AG20443 (cell line): ENCODE measurements at places on chromosomes 3 and 15.

- no peak for DNase-seq
Observed at GRCh38 chr15:75170711-75171341, 30.9 kb upstream of the C15orf39 start.

DNA sequence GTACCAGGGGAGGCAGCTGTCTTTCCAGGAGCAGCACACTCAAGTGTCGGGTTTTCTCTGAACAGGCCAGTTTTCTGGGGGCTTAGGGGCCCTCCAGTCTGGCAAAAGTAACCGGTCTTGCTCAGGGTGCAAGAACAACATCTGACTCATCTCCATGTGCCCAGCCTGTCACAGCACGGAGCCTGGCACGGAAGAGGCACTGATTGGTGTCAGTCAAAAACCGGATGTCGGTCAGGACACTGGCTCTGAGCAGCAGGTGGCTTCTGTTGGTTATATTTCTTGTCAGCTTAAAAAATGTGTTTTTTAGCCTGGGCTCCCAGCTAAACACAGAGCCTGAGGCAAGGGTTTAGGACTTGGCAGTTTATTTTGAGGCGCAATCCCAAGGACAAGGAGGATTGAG is 139.9 kb downstream of the FBLN2 start:
- DNase-seq, result no peak

DNA sequence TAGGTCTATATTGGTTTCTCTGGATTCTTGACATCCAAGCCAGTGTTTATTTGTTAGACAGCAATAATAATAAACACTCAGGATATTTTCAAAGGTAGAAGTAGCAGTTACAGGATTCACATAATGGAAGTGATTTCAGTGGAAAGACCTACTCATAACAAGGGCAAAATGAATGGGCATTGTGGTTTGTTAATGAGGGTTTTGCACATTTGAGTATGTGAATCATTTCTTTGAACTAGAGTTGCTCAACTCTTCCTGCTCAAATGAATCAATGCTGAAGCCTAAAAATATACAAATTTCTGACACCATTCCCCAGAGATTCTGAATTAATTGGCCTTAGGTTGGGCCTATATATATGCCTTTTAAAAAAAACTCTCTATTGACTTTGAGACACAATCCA is 4.1 kb upstream of the COL6A5 start:
- DNase-seq, result no peak

DNA sequence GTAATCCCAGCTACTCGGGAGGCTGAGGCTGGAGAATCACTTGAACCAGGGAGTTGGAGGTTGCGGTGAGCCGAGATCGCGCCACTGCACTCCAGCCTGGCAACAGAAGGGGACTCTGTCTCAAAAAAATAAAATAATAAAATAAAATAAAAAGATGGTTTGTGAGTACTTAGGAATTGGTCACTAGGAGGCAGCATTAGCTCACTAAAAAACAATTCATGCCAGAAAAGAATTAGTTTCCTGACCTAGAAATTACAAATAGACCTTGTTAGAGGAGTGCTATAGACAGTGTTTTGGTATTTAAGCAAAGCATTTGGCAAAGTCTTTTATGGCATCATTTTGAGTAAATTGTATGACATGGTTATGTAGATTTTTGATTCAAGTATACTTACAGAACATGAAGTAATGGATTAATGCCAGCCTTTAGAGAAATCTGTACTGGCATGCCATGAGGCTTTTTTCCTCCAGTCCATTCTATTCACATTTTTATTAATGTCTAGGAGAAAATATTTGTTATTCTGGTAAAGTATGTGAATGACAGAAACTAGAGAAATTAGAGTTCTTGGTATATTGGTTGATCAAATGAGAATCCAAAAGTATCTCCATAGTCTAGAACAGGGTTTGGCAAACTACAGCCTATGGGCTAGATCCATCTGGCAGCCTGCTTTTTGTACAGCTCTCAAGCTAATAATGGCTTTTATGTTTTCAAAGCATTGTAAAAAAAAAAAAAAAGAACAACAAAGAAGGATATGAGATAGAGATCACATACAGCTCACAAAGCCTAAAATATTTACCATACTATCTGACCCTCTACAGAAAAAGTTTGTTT is 81.6 kb downstream of the LRRC49 start:
- DNase-seq, result peak; percentile 50

DNA sequence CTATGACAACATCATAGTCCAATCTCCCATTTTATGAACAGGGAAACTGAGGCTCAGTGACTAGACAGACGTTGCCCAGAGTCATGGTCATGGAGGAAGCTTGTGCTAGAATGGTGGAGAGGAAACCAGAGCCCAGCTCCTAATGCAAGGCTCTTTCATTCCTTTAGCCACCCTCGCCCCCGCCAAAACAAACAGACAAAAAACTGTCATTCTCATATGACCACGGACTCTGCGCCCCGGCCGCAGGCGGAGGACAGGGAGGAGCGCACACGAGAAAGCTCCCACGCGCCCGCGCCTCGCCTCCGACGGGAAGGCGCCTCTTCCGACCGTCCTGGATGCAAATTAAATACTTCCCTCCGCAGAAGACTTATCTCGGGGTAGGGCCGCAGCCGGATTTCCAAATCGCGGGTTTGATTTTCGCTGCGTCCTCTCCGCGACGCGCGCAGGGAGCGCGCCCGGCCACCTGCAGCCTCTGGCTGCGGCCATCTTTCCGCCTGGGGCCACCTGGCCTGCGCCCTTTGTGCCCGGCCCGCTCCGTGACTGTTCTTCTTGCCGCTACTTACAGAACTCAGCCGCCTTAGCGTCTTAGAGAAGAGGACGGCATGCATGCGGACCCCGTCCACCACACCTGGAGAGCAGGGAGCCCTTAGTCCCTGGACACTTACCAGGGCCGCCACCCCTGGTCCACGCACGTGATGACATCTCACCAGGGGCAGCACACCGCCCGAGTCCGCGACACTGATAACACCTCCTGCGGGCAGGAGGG is 670 bp upstream of the ATP13A3 start:
- DNase-seq, result no peak

DNA sequence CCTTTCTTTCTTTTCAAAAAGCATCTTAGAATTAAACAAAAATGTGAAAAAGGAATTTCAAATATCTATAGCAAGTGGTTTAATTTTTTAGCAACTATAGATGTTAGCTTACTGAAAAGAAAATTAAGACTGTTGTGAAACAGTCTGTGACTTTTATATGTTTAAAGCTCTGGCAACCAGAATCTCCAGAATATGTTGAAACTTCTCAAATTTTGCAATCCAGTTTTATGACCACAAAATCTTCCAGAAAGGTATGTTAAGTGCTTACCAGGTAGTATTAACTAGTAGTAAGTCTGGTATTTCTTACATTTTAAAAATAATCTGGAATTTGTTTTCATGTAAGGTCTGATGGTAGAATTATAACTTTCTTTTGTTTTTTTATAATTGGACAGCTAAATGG is 235.0 kb downstream of the SLC9A9 start:
- no peak for DNase-seq

DNA sequence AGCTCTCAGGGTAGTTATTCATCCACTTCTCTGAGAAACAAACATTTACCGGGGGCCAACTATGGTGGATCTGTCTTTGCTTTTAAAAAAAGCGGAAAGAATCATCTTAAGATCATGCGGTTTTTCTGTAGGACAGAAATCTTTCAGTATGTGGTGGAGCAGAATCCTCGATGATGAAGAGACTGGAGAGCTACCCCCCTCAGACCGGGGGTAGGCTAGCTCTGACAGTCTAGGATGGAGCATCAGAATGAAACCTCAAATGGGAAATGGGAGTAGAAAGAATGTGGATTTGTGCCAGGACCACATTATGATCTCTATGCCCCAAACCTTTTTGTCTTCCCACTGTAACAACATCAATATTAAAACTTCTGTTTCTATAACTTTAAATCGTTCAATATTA is 30.3 kb downstream of the TPRG1 start:
- DNase-seq, result no peak

DNA sequence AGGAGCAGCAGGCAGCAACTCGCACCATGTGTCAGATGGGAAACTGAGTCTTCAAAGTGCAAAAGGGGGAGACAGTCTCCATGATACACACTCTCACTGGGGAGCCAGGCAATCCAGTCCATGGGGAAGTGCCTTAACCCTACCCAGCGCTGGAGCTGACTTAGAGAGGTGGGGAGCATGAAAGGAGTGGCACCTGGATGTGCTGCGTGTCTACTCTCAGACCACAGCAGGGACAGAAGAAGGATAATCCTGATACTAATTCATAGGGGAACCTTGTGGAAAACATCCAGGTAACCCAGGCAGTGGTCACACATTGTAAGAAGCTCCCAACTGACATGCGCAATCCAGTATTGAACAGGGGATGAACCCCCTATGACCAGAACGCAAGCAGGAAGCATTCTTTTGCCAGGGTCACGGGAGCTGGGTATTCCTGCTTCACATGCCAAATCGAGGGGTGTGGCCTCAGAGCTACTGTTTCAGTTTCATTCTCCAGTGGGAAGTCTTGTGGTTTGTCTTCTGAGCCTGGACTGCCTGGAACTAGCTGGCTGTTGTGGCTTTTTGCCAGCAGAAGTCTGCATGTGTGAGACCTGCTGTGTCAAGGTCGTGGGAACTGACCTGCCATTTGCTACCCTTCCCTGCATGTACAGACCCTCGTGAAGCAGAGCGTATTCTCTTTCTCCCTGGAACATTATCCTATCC is 367.6 kb upstream of the NDN start:
- DNase-seq, result no peak

DNA sequence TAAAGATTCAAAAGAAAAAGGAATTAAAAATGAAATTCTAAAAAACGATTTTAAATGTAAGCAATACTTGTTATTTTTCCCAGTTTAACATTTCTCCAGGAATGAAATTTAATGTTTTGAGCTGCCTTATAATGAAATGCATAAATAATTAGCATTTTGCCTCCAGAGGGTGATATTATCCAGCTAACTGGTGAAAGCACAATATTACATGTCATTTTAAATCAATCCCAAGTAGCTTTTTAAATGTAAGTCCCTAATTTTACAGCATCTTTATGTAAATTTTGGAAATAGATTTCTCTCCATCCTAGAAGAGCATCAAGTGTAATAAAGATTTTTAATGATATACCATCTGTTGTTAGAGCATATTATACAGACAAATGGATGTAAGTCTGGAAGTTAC is 139.1 kb upstream of the P2RY1 start:
- DNase-seq, result no peak

DNA sequence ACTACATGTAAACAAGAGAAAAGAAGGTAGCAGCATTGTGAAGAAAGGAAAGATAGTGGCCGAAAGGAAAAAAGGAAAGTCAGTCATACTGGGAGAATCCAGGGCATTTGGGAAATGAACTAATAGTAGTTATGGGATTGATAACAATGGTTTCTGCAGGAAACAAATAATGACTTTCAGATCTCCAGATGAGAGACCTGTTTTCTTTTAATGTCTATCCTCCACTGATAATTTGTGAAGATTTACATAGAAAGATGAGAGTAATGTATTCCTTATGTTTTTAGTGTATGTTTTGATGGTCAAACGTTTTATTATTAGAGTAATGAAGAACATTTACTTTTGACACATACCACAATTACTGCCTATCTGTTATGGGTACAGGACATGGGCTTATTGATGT is 15.0 kb upstream of the ZNF385D start:
- DNase-seq, result no peak

DNA sequence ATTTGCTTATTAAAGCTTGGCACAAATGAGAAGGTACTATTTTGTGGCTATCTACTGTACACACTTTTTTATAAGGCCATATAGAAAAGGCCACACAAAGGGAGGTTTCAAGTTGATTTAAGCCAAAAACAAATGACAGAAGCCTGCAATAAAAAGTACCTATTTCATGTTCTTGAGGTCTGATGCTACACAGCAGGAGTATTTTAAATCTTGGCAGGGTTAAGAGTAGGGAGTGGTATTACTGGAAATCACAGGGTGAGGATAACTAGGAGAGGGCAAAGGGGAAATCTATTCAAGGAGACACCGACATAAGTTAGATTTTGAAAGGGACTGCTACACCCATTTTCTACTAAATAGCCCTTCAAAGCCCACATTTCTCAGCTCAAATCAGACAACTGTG is 146.2 kb downstream of the GREM1 start:
- no peak for DNase-seq

- DNase-seq, result no peak
Observed at GRCh38 chr3:186950402-186951093, 20.2 kb downstream of the ST6GAL1 start.

DNA sequence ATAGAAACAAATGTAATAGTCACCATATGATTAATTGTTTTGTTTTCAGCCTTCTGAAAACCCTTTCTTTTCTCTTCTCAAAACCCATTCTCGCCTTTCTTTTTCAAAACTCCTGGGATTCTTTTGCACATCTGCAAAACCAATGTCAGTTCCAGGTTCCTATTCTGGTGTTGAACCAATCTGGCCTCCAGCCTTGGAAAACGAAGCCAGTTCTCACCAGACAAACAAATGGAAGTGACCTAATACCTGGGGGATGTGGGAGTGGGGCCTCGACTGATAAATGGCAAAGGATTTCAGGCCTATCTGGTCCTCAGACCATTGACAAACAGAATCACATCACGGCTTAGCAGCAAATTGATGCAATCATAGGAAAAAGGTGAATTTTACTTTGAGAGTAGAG is 73.0 kb downstream of the COL8A1 start:
- DNase-seq, result no peak

DNA sequence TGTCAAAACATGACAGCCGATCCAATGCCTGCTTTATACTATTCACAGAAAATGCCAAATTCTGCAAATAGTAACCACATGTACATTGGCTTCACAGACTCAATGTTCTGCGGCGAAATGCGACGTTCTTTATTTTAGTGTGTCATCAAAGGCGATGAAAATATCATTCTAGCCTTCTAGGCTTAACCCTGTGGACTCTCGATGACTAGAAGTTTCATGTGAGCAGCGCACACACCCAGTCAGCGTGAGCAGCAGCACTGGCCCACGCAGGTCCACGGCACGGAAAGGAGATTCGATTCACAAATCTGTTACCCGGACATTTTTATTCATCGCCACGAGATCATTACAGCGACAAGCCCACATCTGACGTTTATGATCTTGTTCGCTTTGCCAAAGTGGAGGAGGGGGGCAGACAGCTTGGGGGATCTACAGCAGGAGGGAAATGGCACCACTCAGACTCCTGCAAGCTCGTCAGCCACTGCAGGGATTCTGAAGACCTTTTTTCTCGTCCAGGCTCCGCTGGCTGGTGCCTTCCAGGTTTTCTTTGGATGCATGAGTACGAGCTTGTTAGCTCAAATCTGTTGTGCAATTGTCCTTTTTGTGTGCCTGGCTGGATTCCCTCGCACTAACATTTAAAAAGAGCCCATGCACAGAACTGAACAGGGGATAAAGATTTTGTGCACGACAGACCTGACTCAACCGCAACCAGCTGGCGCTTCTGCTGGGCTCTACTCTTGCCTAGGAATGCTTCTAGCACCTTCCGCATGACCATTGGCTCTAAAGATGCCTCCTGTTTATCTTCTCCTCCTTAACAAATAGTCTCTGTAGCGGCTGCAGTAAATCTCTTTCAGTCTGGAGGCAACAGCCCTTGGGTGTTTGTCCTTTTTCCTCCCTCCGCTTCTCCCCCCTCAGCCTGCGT is 938.4 kb downstream of the MCTP2 start:
- DNase-seq, result peak; percentile 55
